ENCODE measurements at places on chromosomes 13 and 19.

DNA sequence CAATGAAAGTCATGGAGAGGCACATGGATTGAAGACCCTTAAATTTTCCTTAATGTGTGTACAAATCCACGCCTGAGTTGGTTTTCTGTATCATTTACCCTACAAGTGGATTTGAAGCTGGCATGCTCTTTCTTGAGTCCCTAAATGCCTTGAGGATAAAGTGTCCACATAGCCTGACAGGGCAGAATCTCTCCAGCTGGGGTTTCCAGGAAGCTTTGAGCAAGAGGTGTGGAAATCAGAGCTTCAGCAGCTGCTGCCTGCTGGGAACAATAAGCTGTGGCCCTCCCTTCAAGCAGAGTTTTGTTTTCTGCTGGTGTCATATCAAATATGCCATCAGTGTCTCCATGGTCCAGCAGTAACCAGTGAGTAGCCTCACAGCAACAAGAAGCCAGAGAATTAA is 120.3 kb upstream of the SERTM1 start:
- peak; percentile 10 for DNase-seq

GRCh38 chr19:18007044-18007916 is 690 bp upstream of the ARRDC2 start:
- peak; percentile 67 for DNase-seq

GRCh38 chr19:47723581-47723940 is 10.3 kb downstream of the EHD2 start:
- DNase-seq, result peak; percentile 66

DNA sequence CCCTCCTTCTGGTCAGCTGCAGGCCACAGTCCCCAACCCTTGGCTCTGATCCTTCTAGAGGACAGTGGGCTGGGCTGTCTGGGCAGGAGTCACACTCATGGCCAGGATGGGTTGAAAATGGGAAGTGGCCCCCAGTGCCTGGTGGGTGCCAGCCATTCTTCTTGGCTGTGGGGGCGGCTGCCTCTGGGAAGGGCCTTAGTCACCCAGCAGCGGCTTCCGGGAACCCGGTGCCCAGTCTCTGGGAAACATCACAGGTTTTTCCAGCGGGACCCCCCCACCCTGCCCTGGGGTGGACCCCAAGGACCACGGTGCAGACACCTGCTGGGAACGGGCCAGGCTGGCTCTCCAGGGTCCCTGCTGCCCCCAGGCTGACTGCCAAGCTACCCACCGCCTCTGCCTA is 27.3 kb upstream of the SLC7A10 start:
- no peak for DNase-seq

- DNase-seq, result no peak
Measured at GRCh38 chr13:20161275-20161950, 561 bp upstream of the GJA3 start.

- DNase-seq, result no peak
Measured at GRCh38 chr13:99464441-99464949, 36.8 kb upstream of the TM9SF2 start.

- no peak for DNase-seq
Measured at GRCh38 chr19:30076751-30077670, 135.0 kb downstream of the URI1 start.

GRCh38 chr19:36047835-36048234 is 6.2 kb downstream of the THAP8 start:
- DNase-seq, result no peak

DNA sequence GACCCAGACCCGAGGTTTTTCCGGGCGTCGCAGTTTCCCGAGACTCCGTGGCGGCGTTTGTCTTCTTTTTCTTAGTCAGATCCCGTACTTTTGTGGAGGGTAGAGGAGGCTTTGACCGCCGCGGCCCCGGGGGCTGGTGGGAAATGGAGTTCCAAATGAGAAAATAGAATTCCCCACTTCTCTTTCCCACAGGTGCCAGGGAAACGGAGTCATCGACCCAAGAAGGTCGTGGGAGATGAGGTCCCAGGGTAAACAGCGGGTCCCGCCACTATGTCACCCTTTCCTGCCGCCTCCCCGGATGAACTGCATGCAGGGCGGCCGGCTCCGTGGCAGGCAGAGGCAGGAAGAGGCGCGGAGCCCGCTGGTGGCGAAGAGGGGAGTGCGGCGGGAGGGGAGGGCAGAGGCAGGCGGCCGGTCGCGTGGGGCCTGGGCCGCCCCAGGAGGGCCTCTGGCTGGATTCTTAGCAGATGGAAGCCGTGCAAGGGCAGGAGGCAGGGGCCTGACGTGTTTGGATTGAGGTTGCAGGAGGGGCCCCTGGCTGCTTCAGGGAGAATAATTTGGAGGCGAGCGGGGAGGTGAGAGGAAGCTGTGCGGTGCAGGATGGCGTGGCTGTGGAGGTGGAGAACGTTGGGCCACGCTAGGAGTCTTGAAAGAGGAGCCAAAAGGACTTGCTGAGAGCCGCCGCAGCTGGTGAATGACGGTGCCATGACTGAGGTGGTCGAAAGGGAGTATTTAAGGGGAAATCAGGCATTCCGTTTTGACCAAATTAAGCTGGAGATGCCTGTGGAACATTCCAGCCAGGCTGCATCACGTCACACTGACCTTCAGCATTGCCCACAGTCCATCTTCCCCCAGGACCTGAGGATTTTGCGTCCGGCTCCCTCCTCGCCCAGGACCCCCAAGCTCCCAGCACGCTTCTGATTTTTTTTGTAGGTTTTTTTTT is 11.7 kb downstream of the CYTH2 start:
- DNase-seq, result no peak

DNA sequence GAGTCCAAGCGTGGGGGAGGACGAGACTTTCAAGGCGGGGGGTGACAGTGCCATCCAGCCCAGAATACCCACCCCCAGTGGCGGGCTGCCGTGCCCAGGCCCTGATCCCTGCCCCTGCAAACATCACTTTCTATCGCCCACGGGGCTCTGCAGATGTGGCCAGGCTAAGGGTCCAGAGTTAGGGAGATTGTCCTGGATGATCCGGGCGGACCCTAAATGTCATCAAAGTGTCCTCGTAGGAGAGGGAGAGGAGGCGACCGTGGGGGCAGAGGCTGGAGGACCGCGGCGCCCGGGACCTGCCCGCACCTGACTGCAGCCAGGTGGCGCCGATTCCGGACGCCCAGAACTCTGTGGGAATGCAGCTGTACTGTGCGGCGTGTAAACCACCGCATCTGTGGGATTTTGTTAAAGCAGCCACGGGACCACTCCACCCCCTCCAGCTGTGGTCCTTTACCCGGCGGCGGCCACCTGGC is 32.4 kb downstream of the GJA3 start:
- DNase-seq, result no peak

DNA sequence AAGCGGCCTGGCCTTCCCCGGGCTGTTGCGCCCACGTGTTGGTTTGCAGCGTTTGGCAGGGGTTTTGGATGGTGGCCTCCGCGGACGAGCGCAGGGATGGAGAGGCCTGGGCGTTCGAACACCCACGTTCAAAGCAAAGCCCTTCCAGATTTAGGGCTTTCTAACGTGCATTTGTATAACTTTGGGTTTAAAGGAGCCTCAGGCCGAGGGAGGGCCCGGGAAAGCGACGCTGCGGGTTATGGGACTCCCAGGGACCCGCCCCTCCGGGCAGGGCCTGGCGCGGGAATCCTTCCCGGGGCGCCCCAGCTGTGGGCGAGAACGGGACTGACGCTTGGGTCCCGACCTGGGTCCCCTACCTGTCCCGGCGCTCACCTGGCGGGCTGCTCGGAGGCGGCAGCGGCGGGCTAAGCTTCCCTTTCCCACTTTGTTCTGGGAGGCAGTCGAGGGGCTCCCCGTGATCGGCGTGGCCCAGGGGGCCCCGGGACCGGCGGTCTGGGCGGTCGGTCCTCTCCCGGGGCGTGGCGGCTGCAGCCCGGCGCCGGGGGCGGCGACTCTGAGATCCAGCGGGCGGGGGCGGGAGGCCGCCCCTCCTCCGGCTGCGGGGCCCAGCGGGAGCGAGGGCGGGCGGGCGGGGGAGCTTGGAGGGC is at the start of gene FBXO17:
Gene FBXO17 (minus strand): TSS at position 529 of the 647 bp plus-strand sequence. CDS start 25,423 bp downstream, outside the sequence.
- DNase-seq, result peak; percentile 31

- no peak for DNase-seq
Measured at GRCh38 chr19:35011737-35012682, 11.9 kb downstream of the GRAMD1A start.

DNA sequence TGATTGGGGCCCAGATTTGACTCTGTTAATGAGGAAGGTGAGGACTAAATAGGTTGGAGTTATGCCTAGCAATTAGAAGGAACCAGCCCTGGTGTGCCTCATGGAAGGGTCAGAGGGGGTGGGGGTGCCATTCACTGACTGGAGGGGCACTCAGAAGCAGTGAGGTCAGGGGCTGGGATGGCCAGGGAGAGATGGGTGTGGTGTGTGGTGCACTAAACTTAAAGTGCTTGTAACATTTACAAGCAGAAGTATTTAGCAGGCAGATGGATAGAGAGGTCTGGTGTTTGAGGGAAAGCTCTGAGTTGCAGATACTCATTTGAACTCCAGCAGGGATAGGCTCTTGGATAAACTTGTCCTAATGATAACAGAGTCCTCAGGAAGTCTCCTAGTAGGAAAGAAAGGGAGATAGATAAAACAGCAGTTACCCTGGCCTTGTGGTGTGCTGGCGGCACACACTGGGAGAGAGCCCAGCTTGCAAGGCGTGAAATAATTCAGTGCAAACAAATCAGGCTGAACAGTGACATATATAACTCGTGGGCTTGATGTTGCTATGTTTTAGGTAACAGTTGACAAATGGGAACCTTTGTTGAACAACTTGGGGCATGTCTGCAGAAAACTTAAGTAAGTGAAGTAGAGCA is 20.0 kb upstream of the UPF3A start:
- DNase-seq, result no peak

DNA sequence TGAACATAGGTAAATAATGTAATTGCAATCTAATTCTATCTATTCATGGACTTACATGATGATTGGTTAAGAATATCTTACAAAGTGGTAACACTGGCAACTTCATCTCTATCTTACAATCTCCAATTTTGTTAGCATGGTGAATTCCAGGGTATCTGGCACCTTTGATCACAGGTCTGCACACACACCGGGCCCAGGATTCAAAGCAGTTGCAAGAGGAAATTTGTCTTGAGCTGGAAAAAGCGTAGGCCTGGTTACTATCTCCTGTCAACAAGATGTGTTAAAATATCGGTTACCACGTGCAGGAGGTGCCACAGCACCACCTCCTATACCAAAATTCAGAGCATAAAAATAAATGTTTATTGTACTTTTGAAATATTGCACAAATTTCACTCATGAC is 2428.4 kb downstream of the PCDH9 start:
- no peak for DNase-seq

- peak; percentile 8 for DNase-seq
Measured at GRCh38 chr13:76632401-76633044, 253.7 kb downstream of the KCTD12 start.

- no peak for DNase-seq
Measured at GRCh38 chr13:86960876-86961275, 710.3 kb upstream of the SLITRK5 start.

DNA sequence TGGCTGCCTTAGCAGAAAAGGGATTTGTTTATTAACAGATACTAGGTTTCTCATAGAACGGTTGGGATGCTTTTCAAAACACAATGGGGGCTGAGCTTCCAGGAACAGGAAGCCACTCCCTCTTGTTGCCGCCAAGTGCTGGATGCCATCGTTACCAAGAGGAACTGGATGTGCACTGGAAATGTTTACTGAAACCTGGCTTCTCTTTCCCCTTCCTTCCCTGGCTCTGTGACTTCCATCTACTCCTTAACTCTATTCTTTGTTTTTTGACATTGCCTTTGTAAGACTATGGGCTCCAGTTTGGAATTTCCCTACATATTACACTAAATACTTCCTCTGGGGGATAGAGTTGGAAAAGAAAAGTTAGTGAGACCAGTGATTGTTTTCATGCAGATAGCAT is 11.7 kb upstream of the KL start:
- DNase-seq, result no peak

GRCh38 chr13:27043013-27043412 is 128.6 kb downstream of the USP12 start:
- DNase-seq, result peak; percentile 91

DNA sequence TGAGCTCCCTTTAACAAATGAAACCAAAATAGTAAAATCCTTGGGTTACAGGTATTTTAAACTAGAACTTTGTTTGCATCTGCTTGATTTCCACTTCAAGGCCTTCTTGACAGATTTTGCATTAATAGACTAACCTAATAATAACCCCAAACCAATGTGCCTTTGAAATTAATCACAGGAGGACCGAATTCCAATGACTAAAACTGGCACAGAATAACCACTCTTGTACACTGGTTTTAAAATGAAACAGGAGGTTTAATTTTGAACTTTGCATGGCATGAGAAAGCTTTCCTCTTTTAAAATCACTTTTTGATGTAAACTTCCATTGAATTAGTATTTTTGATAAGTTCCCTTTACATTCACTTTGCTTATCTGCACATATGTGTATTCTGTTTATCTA is 269.6 kb downstream of the SLITRK5 start:
- DNase-seq, result no peak

- no peak for DNase-seq
Measured at GRCh38 chr13:78426183-78426582, 177.2 kb downstream of the POU4F1 start.

- DNase-seq, result no peak
Measured at GRCh38 chr13:48990900-48991299, 15.2 kb downstream of the FNDC3A start.

- DNase-seq, result peak; percentile 93
Measured at GRCh38 chr19:40662925-40663694, 27.3 kb downstream of the NUMBL start.

DNA sequence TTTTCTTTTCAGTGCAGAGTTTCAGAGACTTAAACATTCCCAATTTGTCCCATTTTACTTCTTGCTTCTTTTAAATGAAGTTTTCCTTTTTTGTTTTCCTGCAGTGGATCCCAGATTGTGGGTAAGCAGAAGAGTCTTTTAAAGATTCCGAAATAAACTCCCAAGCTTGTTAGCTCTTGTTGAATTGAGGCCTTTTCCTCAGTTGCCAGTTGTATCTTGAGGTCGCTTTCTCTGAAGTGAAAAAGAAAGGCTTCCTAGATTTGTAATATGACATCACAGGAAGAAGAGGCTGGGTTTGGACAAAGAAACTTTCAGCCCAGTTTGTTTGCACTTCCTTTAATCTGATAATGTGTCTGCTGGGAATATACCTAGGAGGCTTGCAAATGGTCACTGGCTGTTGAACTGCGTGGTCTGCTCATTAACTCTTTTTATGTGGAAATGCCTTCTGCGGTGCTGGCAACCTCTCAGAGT is at the start of gene LPAR6:
Gene LPAR6 (minus strand): TSS at position 233 of the 471 bp plus-strand sequence. CDS start 690 bp downstream, outside the sequence.
- peak; percentile 41 for DNase-seq

GRCh38 chr13:39306639-39307589 is 268.7 kb downstream of the NHLRC3 start:
- no peak for DNase-seq

- DNase-seq, result peak; percentile 42
Measured at GRCh38 chr19:32138416-32138815, 207.0 kb upstream of the ZNF507 start.

DNA sequence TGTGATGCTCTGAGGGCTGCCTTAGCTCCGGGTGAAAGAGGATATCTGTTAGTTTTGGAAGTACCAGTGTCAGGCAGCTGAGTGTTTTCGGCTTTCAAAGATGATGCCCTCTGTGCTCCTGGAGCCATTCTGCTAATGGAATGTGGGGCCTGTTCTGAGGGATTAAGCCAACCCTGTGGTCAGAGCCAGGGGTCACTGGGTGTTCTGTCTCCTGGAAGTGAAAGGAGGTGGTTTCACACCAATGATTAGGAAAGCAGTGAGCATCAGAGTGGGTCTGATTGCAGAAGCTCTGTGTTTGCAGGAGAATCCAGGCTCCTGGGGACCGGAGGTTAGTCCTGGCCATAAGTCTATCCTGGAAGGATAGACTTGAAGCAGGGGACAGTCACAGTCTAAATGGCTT is 94.6 kb downstream of the UQCRFS1 start:
- DNase-seq, result no peak

- DNase-seq, result no peak
Measured at GRCh38 chr19:43532571-43532961, 422 bp upstream of the ZNF575 start.
